ENCODE measurements at places on chromosomes 7 and 10.
A peak's percentile ranks its signal among the peaks of the same experiment; 100 is the strongest.

- no peak for DNase-seq
- H3K27ac ChIP-seq: no peak overlapping the region
- H3K36me3 ChIP-seq: no peaks in the 10 kb centered on the region
- no peaks in the 10 kb centered on the region for H3K4me1 ChIP-seq
Measured at GRCh38 chr7:131241386-131241785, 86.3 kb upstream of the MKLN1 start.

DNA sequence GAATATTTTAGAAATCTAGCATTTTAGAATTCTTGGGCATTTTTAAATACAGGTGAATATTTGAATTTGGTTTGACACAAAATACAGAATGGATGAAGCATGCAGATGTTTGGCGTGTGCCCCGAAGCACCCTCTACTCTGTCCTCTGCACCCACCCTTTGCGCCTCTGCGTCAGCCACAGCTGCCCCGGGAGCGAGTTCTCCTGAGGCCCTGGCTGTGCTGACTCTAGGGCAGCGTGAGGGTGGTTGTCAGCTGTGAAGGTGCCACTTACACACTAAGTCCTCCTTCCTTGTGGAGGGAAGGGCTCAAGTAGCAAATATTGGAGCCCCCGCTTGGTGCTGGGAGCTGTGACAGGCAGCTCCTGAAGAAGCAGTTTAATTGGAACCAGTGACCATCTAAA is 48.4 kb downstream of the DAGLB start:
- peaks cover 9% of the 10 kb centered on the region for H3K4me1 ChIP-seq
- no peaks in the 10 kb centered on the region for H3K27me3 ChIP-seq
- DNase-seq: no peak
- peak overlapping the region; percentile 18 for H3K27ac ChIP-seq

DNA sequence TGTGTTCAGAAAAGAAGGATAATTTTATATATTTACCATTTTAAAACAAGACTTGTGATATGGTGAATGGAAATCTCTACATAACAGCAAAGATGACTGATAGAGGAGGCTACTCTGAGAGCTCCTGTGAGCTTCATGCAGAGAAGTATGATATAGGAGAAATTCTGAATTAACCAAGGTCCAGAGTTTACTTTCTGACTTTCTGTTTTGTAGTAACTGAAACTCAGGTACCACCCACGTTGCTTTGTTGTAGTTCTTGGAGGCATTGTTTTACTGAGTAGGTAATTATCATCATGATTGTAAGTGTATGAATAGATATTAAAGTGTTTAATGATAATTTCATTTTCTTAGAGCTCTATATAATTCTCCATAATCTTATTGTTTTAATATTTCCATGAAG is 18.0 kb upstream of the SFR1 start:
- DNase-seq: no peak
- H3K36me3 ChIP-seq: no peaks in the 10 kb centered on the region
- H3K27me3 ChIP-seq: no peaks in the 10 kb centered on the region

- H3K27me3 ChIP-seq: no peaks in the 10 kb centered on the region
- H3K36me3 ChIP-seq: no peaks in the 10 kb centered on the region
- no peak overlapping the region for H3K4me3 ChIP-seq
- no peak for DNase-seq
- H3K4me1 ChIP-seq: no peaks in the 10 kb centered on the region
Measured at GRCh38 chr7:102152672-102153598, 133.7 kb upstream of the SH2B2 start.

GRCh38 chr10:93815304-93816096 is 57.8 kb downstream of the LGI1 start:
- H3K4me1 ChIP-seq: no peaks in the 10 kb centered on the region
- H3K4me3 ChIP-seq: peak overlapping the region; percentile 44
- DNase-seq: no peak
- H3K36me3 ChIP-seq: no peaks in the 10 kb centered on the region
- H3K27ac ChIP-seq: peak overlapping the region; percentile 20

GRCh38 chr10:66353422-66353821 is 572.4 kb upstream of the LRRTM3 start:
- H3K27me3 ChIP-seq: no peaks in the 10 kb centered on the region

- H3K4me3 ChIP-seq: no peak overlapping the region
- H3K36me3 ChIP-seq: no peaks in the 10 kb centered on the region
- H3K4me1 ChIP-seq: no peaks in the 10 kb centered on the region
- no peak overlapping the region for H3K27ac ChIP-seq
Measured at GRCh38 chr7:12490107-12490688, 80.3 kb upstream of the SCIN start.
